ENCODE measurements at places on chromosomes 12 and 14.

GRCh38 chr12:53483225-53483978, 15.9 kb downstream of the MAP3K12 start:
- DNase-seq = no peak

GRCh38 chr14:24834956-24835355, 201.0 kb upstream of the GZMB start:
- no peak for DNase-seq

DNA sequence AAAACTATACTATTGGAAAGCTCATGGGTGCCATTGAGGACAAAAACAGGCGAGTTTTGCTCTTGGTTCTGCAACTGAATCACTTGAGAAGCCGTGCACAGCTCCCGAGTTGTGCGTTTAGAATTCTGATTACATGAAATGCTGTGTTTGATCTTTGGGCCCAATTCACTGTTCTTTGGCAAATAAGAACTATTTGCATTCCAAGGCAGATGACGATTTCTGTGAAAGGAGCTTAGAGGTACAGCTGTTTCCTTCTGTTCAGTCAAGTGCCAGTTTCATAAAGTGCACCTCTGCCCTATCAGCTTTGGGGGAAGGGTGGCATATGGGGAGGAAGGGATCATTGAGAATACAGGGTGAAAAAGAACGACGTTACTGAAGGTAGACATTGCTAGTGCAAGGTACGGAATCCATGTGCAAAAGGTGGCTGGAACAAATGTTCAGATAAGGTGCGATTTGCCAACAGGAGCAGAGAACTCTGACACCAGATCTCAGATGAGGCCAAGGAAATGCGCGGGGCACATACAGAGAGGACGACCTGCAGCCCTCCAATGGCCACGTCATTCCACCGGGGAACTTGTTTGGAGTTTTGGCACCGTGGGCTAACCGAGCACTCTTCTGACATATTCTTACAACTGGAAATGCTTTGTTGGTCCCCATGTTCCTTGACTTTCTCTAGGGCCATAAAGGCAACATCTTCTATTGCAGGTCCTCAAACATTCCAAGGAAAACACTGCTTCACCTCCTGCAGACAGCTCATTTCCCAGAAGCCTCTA, 30.1 kb downstream of the TCHP start:
- DNase-seq = no peak

DNA sequence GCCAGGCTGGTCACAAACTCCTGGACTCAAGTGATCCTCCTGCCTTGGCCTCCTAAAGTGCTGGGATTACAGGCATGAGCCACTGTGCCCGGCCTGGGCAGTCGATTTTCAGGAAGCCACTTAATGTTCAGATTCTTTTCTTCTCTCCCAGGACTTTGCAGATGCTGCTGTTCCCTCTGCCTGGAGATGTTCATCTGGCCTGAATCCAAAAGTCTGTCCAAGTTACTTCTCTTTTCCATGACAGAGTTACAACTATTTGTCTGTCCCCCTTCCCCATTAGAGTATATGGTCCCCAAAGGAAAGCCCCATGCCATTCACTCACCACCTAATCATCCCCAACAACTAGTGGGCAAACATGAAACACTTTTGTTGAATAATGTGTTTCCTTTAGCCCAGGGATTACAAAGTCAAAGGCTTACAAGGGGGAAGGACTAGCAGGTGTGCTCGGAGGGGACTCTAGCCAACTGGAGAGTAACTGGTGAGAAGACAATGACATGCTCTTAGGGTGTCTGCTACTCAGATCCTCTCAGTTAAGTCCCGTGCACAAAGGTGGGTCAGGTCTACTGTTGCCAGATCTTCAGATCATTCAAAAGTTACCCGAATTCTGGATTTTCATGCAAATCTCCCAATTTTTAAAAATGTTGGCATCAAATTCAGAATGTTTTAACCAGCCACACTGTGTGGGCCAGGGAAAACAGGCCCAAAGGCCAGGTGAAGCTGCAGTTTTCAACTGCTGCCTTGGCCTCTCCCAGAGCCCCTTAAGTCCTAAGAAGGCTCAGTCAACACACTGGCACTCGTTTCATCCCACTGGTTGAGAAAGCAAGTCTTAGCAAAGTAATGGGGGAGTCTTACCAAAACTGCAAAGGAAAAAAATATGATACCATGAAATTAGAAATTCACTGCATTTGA, 29.6 kb downstream of the NUDT4 start:
- DNase-seq = no peak

GRCh38 chr14:38108681-38109080, 99.0 kb upstream of the SSTR1 start:
- no peak for DNase-seq

- no peak for DNase-seq
Observed at GRCh38 chr14:62939970-62940369, 105.3 kb downstream of the KCNH5 start.

- no peak for DNase-seq
Observed at GRCh38 chr12:122999196-122999946, 18.9 kb downstream of the ARL6IP4 start.

GRCh38 chr12:54585243-54585642, 3.2 kb downstream of the PPP1R1A start:
- no peak for DNase-seq

GRCh38 chr12:1161197-1161596, 170.2 kb downstream of the ERC1 start:
- DNase-seq = no peak

DNA sequence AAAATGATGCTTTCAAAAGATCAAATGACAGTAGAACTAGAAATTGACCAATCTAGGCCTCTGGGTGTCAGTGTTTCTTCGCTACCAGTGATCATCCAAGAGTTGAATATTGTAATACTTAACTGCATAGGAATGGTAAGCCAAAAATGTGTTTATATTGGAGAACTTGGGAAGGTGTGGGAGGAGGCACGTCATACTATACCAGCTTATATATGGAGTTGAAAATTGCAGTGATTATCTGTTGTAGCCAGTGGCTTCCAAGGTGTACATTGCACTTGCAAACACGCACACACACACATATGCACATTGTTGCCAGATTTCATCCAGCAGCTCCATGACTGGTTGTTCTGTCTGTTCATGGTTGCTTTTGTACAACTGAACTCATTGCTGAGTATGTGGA, 36.1 kb downstream of the EID3 start:
- DNase-seq = no peak

GRCh38 chr12:19065871-19066270, 63.7 kb upstream of the PLEKHA5 start:
- DNase-seq = no peak

DNA sequence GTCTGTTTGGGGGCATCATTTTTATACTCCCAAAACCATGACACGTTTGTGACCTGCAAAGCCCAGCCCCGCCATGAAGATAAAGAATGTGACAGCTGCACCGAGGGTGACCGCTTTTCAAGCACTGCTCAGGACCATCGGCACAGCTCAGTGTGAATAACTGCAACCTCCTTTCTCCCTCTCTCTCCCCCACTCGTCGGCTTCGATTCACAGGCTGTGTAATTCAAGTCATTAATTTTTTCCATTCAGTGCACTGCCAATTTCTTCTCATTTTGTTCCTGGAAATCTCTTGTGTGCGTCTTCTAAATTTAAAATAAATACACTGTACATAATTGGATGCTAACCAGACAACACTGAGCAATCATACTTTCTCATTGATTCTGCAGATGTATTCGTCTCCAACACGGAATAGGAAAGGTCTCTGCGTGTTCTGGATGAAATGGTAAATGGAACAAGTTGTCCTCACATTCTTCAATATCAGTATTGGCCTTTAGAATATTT, 260.8 kb downstream of the TTC8 start:
- DNase-seq = no peak

- no peak for DNase-seq
Observed at GRCh38 chr12:65853489-65854157, 29.3 kb downstream of the HMGA2 start.

DNA sequence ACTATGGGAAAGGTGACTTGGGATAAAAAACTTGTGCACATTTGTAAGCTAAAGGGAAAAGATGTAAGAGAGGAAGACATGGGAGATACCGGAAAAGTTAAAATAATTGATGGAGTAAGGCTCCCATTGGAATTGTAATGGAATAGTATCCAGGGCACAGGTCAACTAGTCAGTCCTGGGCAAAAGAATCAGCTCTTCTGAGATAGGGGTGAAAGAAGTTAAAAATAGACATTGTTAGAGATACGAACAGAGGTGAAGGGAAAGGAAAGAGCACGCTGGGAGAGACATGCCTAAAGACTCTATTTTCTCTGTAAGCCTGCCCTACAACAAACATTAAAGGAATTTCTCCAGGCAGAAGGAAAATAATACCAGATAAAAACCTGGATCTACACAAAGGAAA, 101.6 kb downstream of the SLC41A2 start:
- no peak for DNase-seq

- peak; percentile 3 for DNase-seq
Observed at GRCh38 chr14:86038387-86039042, 508.6 kb downstream of the FLRT2 start.

GRCh38 chr14:67619446-67620216, at the start of gene ARG2:
Gene ARG2 (plus strand): TSS chr14:67619920. CDS start chr14:67619978, 58 bp downstream.
- DNase-seq = peak; percentile 97
